Activated CD8-positive, alpha-beta memory T cell treated with anti-CD3 and anti-CD28 coated beads for 1 hour (primary cell): ENCODE measurements at places on chromosomes 1 and 21.

DNA sequence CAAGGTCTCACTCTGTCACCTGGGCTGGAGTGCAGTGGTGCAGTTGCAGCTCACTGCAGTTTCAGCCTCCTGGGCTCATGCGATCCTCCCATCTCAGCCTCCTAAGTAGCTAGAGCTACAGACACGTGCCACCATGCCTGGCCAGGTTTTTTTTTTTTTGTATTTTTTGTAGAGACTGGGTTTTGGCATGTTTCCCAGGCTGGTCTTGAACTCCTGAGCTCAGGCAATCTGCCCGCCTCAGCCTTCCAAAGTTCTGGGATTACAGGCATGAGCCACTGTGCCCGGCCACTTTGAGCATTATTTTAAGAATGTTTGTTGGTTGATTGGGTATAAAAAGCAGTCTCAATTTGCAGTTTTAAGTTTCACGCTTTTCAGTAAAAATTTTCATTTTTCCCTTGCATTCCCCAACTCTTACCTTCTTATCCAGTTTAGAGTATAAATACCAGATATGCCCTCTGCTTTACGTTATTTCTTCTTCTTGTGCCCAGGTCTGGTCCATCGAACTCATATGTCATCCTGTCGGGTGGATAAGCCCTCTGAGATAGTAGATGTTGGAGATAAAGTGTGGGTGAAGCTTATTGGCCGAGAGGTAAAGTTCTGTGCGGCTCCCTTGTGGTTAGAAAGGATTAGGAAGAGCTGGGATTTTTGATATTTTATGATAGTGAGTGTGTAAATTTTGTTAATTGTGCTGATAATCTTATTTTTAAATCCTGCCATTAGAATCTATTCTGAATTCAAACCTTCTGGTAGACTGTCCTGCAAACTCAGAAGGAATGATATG, 36.0 kb downstream of the FABP3 start:
- no peak for DNase-seq

DNA sequence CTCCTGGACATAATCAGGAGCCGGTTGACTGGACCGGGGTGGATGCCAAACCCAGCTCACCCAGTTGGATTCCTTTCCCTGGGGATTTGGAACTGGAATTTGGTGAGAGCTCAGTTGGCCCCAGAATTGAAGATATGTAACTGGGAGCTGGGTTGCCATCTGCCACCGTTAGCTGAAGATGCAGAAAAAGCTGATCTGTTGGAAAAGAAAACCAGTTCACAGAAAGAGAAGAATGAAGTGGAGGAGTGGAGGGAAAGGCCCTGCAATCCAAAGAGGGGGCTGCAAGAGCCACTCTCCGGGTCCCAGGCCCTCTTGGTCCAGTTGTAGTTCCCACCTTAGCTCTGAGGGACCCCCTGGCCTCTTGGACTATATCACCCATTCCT, 16.0 kb downstream of the TEX35 start:
- DNase-seq: no peak

DNA sequence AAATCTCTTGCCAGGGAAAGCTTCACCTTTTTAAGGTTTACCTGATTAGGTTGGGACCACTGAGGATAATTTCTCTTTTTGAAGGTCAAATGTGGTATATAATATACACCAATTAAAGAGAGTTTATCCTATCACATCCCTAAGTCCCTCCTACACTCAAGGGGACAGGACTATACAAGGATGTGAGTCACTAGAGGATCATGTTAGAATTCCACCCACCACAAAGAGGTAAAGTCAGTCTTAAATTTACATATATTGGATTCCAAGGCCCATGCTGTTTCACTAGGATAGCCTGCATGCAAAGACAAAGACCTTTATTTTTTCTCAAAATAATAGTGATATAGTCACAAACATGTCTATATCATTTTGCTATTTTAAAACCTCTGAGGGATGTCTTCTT, 164.4 kb downstream of the GIPC2 start:
- no peak for DNase-seq

DNA sequence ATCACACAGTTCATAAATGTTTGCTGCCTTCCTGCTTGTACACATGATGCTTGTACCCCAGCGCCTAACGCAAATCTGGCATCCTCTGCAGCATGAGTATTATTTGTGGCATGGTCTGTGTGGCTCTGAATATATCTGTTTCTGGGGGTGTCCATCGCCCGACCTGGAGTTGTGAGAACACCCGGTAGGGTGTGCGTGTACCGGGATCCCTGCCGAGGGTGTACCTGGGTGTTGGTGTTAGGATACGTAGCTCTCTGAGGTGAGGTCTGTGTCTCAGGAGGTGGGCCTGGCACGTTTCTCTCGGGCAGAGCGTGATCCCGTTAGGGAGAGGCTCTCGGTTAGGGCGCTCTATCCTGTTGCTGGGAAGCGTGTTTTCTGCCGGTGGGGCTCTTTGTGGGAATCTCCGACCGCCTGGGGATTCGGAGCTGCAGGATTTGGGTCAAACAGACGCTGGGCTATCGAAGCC, 10.4 kb upstream of the CDC20 start:
- DNase-seq: no peak

- no peak for DNase-seq
These were observed 19.4 kb upstream of the EPHB2 start for GRCh38 chr1:22691031-22691753.

DNA sequence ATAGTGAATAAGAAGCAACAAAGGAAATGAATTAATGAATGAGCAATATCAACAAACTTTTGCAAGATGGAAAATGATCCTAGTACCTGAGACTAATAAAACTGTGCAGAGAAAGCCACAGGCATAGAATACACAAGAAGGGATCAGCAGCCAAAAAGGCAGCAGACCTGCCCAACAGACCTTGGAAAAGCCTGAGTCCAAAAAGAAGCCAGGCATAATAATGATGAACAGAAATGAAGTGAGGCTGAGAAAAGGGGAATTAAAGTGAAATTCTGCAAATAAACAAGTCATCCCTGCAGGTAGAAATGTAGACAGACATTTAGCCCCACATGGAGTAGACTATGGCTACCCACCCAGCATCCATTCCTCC, 10.3 kb upstream of the PHTF1 start:
- DNase-seq: no peak

GRCh38 chr21:38921511-38922251, 116.0 kb downstream of the ETS2 start:
- DNase-seq: no peak

- DNase-seq: no peak
These were observed 13.2 kb downstream of the MDM4 start for GRCh38 chr1:204529371-204529895.
